ENCODE measurements at places on chromosomes 16 and 17. TPM values are rescaled to one million over a fixed set of nuclear protein-coding genes. Genes with fewer than 3 reads are reported as not detected.

CTRL gene
- 1.9 TPM for total RNA-seq

HOXB4 gene
- 0.86 TPM for total RNA-seq

DNA sequence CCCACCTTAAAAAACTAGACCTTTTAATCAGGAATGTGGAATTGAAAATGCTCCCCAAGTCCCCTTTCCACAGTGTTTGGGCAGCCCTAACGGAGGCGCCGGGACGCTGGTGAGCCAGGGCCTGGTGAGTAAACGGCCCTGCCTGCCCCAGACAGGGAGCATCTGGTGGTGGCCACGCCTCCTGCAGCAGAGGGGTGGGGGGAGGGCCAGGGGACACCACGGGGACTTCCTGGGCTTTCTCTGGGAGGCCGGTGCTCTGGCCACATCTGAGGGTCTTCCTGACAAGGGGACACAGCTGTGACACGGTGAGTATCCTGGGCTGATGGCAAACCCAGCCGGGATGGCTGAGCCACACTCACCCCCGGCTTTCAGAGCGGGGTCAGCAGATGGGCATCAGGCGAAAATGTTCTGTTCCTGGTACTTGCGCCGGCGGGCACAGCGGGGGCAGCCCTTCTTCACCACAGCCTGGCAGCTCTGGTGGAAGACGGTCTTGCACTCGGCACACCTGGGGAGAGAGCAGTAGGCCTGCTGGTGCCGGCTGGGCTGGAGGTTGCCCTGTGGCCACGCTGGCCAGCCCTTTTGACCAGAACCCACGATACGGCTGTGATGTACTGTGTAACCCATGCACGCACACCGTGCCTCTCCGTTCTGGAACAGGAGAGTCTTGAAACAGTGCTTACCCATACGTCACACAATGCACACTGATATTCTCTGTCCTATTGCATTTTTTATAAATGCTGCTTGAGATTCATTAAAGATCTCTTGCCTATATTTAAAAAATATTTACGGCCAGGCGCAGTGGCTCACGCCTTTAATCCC is 5.0 kb upstream of the ARHGAP27 start:
- no peak for DNase-seq

CSH1 gene
- total RNA-seq: not detected

GRCh38 chr16:14641926-14642325 is 9.2 kb downstream of the BFAR start:
- no peak for DNase-seq

WFIKKN2 gene
- total RNA-seq: not detected

DNA sequence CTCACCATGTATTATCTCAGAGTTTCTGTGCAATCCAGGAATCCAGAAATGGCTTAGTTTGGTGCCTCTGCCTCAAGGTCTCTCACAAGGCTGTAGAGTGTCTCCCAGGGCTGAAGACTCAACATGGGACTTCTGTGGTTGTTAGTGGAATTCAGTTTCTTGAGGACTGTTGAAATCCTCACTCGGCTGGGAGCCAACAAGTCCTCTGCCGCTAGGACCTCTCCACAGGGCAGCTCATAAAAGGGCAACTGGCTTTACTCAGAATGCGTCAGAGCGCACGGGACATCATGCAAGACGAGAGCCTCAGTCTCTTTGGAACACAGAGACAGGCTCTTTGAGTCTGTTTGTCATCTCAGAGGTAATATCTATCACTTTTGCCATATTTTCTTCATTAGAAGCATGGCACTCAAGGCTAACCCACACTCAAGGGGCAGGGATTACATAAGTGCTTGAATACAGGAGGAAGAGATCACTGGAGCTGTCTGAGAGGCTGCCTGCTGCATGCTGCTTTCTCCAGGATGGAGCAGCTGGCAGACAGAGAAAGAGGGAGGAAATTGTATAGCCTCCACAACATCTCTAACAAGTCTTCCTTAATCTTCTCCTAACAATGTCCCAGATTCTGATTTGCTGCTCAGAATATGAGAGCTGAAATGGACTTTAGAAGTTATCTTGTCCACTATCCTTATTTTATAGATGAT is 97.5 kb upstream of the ASIC2 start:
- DNase-seq: no peak

DNA sequence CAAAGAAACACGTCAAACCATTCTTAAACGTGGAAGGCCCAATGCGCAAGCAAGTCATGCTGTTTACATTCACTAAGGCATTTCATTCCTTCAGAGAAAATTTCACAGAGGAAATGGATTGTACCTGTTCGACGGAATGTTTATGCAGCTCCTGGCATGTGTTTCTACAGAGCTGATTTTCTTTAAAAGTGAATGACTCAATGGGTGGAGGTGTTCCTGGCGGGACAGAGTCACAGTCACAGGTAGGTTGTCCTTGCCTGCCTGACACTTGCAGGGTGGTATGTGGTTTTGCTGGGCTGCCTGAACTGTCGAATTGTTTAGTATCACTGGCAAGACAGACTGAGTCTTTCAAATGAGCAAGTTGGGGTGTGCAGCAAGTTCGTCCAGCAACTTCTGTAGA is 11.6 kb downstream of the PALB2 start:
- no peak for DNase-seq

GRCh38 chr17:44919885-44920564 is 4.7 kb upstream of the GFAP start:
- DNase-seq: peak; percentile 79

DNA sequence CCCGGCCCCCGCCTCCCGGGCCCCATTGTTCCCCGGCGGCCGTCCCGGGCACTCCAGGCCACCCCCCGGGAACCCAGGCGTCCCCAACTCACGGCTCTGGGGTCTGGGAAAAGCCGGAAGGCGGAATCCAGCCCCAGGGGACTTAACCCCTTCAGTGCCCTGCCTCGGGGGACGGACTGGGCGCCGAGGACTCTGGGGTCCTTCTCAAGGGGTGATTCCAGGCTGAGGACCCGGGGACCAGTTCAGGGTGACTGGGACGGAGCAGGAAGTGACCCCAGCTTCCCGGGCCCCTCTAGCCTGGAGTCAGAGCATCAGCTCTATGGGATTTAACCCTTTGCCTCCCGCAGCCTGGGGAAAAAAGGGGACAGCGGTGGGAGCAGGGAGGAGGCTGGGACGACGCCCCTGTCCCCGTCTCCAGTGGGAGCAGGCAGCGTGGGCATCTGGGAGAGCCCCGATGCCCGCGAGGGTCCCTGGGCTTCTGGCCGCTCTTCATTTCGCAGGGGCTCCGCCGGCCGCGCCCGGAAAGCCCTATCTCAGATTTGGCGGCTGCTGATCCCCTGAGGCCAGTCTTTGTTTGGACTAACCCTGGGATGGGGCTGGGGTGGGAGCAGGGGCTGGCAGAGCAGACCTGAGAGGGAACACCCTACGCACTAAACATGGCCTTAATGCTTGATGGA is at the start of gene ZNF629:
Gene ZNF629, minus strand, starts transcription at position 270 of the 677 bp plus-strand sequence. CDS start 2,723 bp downstream, outside the sequence.
- DNase-seq: peak; percentile 72

- DNase-seq: no peak
These were observed 65.0 kb downstream of the TBC1D16 start for GRCh38 chr17:79970576-79971068.

GRCh38 chr16:19114359-19115147 is 789 bp downstream of the ITPRIPL2 start:
- DNase-seq: peak; percentile 72

ZNF598 gene
- 86.5 TPM for total RNA-seq

DNA sequence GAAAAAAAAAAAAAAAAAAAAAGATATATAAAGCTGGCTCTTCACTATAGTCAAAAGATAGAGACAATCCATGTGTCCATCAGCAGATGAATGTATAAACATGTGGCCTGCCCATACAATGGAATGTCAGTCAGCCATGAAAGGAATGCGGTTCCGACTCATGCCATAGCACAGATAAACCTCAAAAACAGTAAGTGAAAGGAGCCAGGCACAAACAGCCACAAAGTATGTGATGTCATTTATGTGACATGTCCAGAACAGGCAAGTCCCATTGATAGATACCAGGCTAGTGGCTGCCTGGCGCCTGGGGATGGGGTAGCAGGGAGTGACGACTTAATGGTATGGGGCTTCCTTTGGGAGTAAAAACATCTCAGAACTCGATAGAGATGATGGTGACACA is 155.7 kb downstream of the CMIP start:
- DNase-seq: peak; percentile 59

GRCh38 chr16:56607109-56607618 is 1.2 kb upstream of the MT2A start:
- peak; percentile 100 for DNase-seq

DNA sequence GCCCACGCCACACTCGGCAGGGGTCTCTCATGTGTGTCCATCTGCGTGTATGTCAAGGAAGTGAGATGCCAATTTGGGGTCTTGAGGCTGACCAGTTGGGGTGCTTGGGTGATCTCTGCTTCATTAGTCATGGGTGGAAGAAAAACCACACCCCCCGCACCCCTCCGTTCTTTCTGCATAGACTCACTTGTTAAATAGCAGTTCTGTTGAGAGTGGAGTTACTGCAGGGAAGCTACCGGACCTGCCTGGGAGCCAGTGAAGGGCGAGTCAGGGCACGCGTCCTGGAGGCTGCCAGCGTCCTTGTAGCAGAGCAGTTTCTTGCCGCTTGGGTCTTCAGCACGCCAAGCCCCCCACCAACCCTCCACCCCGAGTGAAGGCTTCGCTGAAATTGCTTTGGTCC is 8.5 kb downstream of the SNN start:
- DNase-seq: no peak

- DNase-seq: peak; percentile 40
These were observed 63.9 kb upstream of the DNAJA2 start for GRCh38 chr16:47037396-47037745.

DNA sequence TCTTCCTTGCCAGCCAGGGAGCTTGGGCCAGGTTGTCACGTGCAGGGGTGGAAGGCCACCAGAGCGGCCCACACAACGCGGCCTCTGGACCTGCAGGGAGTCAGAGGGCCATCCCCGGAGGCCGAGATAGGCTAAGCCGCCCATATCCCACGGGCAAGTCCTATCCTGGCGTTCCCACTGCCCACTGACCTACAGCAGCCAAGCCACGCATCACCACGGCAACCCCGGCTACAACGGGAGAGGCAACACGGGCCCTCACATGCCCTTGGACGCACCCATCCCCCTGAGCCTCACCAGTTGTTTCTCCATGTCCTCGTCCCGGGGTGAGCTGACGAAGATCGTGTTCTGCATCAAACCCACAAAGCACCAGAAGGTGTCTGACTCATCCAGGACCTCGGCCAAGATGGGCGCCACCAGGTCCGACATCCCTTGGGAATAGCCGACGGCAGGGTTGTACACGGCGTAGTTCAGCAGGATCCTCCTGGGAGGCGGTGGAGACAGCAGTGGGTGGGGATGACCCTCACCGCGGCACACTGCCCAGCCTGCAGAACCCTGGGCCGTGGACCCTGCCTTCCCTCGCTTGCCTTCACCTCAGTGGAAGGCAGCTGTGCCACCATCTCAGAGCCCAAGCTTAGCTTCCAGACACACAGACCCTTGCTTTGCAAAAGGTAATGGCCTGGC is 88.2 kb downstream of the TBC1D16 start:
- no peak for DNase-seq

DNA sequence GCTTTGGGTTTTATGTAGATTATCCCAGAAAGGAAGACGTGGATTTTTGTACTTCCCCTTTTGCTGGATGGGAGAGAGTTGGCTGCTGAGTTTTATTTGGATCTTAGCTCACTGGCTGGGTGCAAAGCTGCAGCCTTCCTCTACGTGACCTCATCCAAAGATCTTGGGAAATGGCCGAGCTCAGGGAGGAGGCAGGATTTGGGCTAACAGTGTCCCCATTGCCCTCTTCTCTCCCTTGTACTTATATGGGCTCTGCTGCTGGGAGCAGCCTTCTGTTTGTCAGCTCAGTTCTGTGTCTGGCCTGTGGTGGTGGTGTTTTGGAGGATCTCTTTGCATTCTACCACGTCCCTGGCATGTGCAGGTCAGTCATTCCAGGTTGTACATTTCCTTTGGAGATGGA is 2.0 kb downstream of the AOC3 start:
- no peak for DNase-seq

DNA sequence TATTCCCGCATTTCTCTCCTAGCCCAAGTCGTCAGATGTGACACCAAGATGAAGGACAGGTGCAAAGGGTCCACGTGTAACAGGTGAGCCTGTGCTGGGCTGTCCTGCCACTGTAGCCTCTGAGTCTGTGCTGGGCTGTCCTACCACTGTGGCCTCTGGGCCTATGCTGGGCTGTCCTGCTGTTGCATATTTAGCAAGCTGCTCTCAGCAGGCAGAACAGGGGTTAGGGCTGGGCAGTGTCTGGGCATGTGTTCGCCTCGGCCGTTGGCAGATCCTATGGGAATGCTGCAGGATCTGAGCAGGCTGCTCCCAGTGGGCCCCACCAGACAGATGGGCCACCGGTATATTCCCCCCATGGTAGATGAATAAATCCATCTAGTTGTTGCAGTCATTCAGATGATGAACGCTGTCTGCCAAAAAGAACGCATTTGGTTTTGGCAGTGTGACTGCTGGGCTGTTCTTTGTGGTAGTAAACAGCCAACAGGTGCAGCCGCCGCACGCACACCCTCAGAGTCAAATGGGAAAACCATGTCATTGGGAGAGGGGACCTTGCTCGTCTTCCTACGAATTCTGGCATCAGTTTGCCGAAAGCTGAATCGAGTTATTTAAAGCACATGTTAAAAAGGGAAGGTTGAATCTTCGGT is 49.2 kb downstream of the CRISPLD2 start:
- DNase-seq: no peak

- no peak for DNase-seq
These were observed 3.5 kb downstream of the GRB2 start for GRCh38 chr17:75402026-75402425.

- no peak for DNase-seq
These were observed 315.6 kb downstream of the WWOX start for GRCh38 chr16:78415013-78415412.

DNA sequence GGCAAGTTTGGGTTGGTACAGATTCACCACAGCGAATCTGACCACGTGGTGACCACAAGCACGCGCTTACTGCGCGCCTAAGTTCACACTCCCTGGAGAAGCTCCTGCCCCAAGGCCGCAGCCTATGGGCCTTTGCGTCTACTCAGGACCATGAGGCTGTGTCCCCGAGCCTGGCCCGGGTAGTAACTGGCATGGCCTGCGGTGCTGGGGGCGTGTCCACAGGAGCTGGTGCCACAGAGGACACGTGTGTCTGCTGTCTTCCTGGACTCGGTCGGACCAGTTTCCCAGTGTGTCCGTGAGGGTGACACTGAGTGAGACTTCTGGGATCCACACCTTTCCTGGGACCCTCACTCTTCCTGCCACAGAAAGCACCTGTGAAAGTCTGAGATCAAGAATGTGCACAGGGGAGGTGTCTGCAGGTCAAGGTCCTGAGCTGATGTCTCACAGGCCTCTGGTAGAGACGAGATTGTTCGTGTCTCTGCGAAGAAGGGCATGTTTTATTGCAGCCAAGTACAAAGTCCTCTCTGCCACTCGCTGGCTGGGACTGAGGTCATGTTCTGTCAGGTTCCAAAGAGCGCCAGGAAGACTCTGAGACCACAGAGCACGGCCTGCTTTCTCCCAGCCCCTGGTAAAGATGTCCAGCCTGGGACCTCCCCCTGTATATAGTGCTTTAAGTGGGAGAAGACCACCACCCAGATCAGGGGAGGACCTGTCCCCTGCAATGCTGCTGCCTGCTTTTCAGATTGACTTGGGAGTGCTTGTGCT is 25.2 kb upstream of the CAPN15 start:
- no peak for DNase-seq

All from MG63 (cell line).